ENCODE measurements at places on chromosomes 16 and 17.
A peak's percentile ranks its signal among the peaks of the same experiment; 100 is the strongest.

GRCh38 chr17:77127735-77128361 lies 12.9 kb upstream of the SEC14L1 start:
- peak; percentile 88 for DNase-seq

- no peak for DNase-seq
Measured at GRCh38 chr16:74625500-74626350, 18.8 kb upstream of the GLG1 start.

DNA sequence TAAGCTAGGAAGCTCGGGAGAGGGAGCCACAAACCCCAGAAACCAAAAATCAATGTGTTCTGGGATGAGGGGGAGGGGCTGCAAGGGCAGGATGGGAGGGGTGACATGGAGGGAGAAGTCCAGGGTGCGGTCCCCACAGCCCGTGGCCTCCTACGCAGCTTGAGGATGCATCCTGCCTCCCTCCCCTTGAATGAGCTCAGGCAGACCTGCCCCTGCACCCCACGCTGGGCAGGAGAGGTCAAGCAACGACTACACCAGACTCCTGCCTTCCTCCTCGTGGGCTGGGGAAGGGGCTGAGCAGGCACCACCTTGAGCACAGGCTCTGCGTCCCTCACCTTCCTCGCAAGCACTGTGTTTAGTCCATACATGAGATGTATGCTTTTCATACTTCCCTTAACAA lies 3.9 kb downstream of the ANKRD13B start:
- DNase-seq = no peak

GRCh38 chr17:41624208-41625101 lies at the start of gene KRT17:
TSS of gene KRT17 (minus strand) at chr17:41624575. CDS start at chr17:41624509, 66 bp downstream.
- peak; percentile 60 for DNase-seq

GRCh38 chr16:5041600-5042133 lies 7.9 kb upstream of the NAGPA start:
- DNase-seq = peak; percentile 95

DNA sequence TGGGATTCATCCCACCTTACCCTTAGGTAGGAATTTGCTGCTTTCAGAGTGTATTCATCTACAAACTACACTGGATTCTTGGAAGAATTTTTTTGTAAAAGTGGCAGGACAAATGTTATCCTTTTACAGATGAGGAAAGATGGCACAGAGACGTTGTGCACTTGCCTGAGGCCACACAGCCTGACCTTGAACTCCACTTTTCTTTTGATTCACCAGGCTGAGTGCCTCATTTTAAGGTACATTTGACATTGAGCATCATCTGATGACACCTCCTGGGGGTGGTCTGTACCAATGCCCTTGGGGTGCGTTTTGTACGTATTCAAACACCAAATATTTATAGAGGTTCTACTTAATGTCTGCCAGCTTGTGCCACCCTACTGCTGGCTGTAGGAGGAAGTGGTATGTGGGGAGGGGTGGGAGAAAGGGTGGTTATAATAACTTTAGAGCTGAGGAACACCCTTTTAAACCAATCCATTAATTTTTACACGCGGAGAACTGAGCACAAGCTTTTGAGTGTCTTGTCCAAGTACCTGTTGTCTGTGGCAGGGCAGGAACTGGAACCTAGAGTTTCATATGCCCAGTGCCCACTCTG lies 29.1 kb downstream of the HS3ST3B1 start:
- no peak for DNase-seq

DNA sequence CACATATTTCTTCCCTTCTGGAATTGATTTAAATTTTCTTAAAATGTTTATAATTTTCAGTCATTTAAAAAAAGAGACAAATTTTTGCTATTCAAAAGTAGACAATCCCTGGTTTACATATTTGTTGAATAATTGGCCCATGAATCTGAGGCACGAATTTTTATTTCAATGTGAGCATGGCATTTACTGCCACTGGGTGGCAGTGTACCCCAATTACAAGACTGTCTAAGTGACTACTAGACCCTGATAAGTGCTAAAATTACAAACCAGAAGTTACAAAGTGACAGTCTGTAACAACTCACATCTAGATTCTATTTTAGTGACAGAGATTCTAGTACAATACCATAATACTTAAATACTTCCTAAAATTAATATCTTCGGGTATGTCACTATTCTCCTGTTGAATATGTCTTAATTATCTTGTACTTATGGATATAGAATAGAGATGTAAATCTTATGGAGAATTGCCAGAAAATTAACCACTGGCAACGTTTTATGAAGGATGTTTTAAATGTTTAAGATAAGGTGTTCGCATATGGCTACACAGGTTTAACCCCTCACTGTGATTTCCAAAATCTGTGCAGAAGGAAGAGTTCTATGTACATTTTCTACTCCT lies 235.8 kb downstream of the MAP2K4 start:
- DNase-seq = peak; percentile 50

- no peak for DNase-seq
Measured at GRCh38 chr16:61415126-61415525, 621.1 kb downstream of the CDH8 start.

DNA sequence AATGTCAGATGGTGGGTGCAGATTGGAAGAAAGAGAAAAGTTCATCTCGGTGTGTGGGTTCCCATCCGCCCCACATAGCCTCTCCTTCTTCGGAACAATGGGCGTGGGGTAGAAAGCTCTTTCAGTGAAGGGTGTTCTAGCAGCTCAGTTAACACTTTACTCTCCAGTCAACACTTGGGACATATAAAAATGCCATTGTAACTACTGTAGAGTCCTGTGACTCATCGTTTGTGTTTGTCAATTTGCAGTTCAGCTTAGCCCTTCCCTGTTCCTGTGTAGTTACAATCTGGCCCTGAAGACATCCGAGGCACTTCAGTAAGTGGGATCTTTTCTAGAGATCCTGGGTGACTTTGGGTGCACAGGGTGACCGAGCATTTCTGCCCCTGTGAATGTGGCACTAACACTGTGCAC lies 11.5 kb upstream of the CLEC18C start:
- DNase-seq = no peak

GRCh38 chr17:1147664-1148063 lies 32.1 kb downstream of the ABR start:
- no peak for DNase-seq

DNA sequence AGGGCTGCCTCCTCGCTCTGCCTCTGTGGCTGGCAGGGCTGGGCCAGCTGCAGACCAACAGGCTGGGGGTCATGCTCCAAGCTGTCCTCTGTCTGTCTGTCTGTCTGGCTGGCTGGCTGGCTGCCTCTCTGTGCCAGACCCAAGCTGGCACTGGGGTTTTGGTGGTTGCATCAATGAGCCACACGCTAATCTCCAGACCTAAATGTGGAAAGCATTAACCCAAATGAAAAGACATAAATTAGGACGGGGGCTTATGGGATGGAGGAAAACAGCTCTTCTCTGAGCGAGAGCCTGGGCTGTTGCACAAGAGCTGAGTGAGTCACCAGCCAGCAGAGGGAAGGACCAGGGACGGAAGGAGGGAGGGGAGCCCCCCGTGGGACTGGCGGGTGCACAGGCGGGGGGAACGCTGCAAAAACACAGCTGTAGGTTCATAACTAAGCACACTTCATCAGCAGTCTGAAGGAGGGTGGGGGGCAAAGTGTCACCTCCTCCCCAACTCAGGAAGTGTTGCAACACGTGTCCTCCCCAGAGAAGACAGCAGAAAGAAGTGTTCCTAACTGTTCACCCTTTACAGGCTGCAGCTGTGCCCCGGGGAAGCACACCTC lies 83.4 kb downstream of the GAS7 start:
- DNase-seq = peak; percentile 70

DNA sequence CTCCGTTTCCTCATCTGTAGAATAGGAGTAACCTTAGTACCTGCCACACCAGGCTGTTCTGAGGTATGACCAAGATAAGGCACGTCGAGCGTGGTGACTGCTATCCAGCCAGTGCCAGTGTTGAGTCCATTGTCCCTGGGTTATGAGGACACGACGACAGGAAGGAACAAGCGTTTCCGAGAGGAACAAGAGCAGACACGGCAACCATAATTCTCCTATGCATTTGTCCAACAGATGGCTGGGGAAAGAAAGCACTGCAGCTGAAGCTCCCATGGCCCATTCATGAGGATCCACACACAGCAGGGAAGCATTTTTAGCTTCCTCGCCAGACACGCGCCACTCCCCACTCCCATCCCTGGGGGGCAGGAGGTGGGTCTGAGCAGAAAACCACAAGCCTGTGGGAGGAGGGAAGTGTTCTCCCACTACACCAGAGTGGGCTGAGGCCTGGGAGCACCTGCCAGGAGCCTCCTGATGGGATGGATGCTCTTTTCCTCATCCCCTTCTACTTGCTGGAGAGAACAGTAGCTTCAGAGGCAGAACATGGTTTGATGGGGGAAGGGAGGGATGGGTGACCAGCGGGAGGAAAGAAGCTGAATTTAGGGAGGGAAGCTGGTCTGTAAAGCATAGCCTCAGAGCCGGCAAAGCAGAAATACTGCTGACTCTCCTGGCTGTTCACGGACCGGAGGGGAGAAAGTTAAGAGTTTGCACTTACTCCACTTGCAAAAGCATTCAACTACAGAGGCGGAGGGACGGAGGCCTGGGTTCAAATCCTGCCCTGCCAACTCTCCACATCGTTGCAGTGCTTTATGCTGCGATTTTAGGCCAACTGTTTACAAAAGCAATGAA lies 2.7 kb downstream of the COTL1 start:
- no peak for DNase-seq

DNA sequence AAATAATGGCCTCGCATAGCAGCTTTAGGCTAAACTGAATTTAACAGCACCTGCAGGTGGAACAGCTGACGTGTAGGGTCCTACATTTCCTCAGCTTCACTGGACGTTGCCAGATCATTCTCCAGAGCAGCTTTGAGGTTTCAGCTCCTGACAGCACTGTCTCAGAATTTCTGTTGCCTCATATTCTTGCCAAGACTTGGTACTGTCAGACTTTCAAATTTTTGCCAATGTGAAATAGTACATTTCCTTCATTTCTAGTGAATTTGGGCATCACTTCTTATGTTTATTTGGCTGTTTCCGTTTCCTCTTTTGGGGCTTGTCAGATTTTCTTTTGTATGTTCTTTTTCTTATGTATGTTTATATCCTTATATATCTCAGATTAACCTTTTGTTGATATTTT lies 48.7 kb downstream of the MRTFB start:
- no peak for DNase-seq

DNA sequence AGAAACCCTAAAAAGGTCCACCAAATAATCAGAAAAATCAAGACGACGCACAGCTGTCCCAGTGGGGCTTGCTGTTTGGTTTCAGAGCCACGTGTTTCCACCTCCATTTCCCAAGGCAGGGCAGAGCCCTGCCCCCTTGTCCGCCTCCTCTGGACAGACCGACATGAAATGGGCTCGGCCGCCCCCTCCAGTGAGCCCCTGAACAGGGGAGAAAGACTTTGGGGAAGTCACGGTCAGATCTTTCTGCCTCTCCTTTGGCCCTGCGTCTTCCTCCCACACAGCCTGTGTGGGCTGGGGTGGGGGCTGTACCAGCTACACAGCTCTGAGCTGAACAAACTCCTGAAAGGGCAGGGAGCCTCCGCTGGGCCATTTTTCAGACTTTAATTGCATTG lies 230.7 kb downstream of the ENGASE start:
- DNase-seq = no peak

- no peak for DNase-seq
Measured at GRCh38 chr16:85853547-85854545, 45.1 kb upstream of the IRF8 start.

- no peak for DNase-seq
Measured at GRCh38 chr16:87641721-87642120, 39.4 kb downstream of the JPH3 start.

- DNase-seq = no peak
Measured at GRCh38 chr16:67211674-67212073, 12.7 kb downstream of the ELMO3 start.

GRCh38 chr16:79009896-79010295 lies 590.6 kb downstream of the MAF start:
- no peak for DNase-seq

DNA sequence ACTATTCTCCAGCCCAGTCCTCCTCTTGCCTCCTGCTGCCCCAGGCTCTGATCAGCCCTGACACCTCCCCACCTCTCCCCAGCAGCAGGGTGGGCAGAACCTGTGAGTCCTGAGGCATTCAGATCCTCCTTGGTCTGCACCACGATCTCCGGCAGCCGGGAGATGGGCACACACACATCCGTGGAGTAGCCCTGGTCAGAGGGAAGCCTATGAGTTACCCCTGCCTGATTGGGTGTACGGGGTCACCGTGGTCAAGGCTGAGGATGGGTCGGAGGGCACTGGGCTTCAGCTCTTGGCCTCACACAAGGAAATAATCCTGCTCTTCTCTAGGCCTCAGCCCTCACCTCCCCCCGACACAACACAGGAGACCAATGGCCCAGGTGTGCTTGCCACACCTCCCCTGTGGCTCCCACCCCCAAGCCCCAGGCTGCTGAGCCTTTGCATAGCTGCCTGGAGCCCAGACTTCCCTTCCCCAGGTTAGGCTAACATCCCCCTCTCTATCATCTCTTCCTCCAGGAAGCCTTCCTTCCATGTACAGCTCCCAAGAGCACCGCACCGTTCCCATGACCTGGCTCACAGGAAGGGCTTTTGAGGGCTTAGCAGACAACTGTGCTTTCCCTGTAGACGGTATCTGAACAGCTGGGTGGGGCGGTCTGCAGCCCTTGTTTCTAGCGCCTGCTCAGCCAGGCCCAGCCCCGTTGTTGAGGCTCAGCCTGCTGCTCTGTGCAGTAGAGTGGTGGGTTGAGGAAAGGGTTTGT lies 3.7 kb downstream of the LDHD start:
- DNase-seq = no peak

DNA sequence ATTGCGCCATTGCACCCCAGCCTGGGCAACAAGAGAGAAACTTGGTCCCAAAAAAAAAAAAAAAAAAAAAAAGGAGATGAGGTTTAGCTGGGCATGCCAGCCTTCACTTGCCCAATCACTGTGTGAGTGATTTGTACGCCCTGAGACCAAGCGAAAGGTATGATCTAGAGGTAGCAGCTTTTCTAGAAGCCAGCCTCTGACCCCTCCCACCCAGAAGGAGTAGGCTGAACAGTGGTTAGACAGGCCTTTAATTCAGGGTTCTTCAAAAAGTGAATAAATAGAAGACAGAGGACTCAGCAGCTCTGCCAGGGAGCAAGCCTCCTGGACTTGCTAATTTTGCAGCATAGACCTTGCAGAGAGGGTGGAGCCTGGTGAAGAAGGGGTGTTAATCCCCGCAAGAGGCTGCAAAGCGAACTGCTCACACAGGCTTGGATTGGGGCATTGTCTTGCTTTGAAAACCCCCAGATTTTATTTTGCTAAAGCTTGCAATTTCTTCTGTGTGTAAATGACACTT lies 7.1 kb upstream of the CYTH1 start:
- no peak for DNase-seq

DNA sequence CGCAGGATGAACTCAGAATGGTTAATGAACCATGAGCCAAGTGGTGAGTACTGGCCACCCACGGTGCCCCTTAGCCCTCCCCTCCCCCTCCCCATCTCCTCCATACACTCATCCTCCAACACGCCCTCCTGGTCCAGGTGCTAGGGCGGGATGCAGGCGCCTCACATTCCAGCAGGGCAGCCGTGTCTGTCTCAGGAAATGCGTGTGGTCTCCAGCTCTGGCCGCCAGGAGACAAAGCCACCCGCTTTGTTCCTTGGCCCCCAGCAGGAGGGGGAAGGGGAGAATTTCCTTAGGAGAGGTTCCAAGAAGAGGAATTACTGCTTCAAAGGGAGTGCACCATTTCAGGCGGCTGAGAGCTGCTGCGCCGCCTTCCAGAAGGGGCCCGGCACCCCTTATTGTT lies 29.7 kb upstream of the RMI2 start:
- no peak for DNase-seq

All from RPMI8226 (cell line).